ENCODE measurements at places on chromosomes 3 and 15. TPM values are rescaled to one million over a fixed set of nuclear protein-coding genes. Genes with fewer than 3 reads are reported as not detected.

The PRTG gene
- not detected for total RNA-seq

- no peak for DNase-seq
Measured at GRCh38 chr3:28018925-28019718, 222.3 kb upstream of the CMC1 start.

The PLOD2 gene
- total RNA-seq = 0.45 TPM

GRCh38 chr3:101828691-101829436 lies 20.4 kb upstream of the NFKBIZ start:
- DNase-seq = peak; percentile 82

GRCh38 chr3:71956069-71956340 lies 171.1 kb upstream of the PROK2 start:
- no peak for DNase-seq

The TKT gene
- total RNA-seq = 316 TPM

GRCh38 chr15:88091444-88092016 lies 165.0 kb downstream of the NTRK3 start:
- DNase-seq = no peak

- no peak for DNase-seq
Measured at GRCh38 chr3:100635273-100635701, 25.9 kb downstream of the ADGRG7 start.

The CPLX3 gene
- not detected for total RNA-seq

GRCh38 chr3:128281056-128281455 lies 127.8 kb downstream of the EEFSEC start:
- DNase-seq = no peak

DNA sequence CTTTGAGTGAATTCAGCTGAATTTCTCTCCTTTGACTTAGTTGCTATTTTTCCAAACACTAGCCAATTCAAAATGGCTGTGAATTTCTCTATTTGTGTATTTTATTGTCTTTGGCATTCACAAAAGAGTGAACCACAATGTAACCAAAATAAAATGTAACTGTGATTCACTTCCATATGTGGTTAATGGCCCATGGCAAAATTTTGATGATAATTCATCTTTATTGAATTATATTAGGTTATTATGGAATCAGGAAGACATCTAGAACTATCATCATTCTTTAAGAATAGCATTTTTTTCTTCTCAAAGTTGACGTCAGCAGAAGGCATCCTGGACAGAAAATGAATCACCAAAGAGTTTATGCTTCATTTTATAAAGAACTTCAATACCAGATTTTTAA lies 705.3 kb upstream of the NAALADL2 start:
- DNase-seq = no peak

DNA sequence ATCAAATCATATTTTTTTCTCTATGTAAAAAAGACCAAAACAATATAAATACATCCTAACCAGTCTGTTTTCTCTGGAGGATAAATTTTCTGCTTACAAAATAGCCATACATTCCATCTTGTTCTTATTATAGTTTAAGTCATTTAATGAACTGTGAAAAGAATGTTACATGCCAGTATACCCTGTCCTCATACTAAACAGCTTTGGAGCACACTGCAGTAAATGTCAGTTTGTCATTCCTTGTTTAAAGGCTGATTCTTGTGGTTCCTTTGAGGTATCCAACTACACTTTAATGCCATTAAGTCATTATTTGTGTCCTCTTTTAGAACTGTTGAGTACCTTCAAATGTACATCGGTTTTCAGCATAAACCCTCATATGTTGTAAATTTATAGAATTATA lies 52.7 kb upstream of the DCBLD2 start:
- DNase-seq = no peak

- DNase-seq = no peak
Measured at GRCh38 chr15:62277816-62278394, 112.8 kb upstream of the C2CD4B start.

DNA sequence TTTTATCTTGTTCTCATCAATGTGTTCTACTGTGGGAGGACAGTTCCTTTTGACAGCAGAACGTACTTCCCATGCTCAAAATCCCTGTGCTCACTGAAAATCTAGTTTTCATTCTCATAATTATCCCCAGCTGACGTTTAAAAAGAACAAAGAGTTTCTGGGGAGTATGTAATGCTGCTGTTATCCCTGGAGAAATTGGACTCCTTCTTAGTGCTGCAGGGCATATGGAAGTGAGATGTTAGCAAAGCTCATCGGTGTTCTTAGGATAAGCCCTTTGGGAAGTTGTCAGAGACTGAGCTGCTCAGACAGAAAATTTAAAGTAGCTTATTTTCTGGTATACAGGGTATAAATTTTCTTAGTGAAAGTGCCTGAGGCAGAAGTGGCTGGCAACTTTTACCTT lies 66.5 kb downstream of the CDAN1 start:
- DNase-seq = no peak

- peak; percentile 83 for DNase-seq
Measured at GRCh38 chr15:76996526-76997401, 1.8 kb downstream of the PSTPIP1 start.

DNA sequence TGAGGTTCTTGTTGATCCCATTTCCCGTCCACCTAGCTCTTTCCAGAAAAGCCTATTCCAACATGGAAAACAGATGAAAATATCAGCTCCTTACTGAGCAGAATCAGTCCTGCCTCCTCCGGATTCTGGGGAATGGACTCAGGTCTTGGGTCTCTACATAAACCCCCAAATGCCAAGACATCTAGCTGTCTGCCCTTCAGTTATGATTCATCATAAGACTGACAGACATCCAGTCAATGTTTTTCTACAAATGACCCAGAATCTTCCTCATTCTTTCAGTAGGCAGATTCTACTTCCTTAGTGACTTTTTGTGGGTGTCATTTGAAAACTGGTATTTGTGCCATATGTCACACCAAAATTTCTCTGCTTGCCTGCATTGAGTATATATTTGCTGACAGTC lies 103.0 kb upstream of the TGFBR2 start:
- DNase-seq = no peak

GRCh38 chr3:2783261-2783660 lies 326.9 kb downstream of the IL5RA start:
- no peak for DNase-seq

GRCh38 chr3:158108445-158108985 lies 1.4 kb upstream of the RSRC1 start:
- DNase-seq = no peak

The ALPK3 gene
- 0.02 TPM for total RNA-seq

The CHDH gene
- total RNA-seq = 0.12 TPM

The OR5H2 gene
- not detected for total RNA-seq

- peak; percentile 5 for DNase-seq
Measured at GRCh38 chr3:134885877-134886621, 91.0 kb downstream of the EPHB1 start.

The WNT5A gene
- total RNA-seq = not detected

DNA sequence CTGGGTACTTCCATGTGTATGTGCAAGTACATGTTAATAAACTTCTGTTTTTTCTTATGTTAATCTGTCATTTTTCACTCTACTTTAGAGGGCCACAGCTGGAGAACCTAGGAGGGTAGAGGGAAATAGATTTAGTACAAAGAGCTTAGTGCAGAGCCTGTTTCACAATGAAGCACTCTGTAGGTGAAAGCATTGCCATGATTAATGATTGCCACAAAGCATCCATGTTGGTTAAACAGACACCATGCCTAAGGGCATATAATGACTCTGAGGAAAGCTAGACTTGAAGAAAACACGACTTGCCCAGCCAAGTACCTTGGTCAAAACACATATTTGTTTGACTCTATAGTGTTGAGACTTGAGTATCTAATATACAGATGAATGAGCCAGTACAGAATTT lies 338.4 kb downstream of the FHIT start:
- no peak for DNase-seq

DNA sequence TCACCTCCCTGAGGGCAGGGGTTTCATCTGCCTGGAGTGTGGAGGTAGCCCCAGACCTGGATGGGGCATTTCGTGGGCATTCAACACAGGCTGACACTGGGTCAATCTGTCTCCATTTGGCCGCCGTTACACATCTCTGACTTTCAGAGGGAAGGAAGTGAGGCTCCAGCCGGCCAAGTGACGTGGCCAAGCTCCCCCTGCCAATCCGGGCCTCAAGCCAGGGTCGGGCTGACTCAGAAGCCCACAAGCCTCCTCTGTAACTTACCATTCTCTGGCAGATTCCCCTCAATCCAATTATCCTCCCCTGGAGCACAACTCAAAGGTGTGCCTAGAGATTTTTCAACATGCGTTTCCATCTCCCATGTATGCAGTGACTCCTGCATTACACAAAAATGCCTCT lies 227.6 kb downstream of the KLF13 start:
- DNase-seq = no peak
